Stimulated activated CD4-positive, alpha-beta T cell treated with anti-CD3 and anti-CD28 coated beads, TNF-alpha, amount 100 ng/mL, for 24 hours (primary cell): ENCODE measurements at places on chromosomes 4 and X.

DNA sequence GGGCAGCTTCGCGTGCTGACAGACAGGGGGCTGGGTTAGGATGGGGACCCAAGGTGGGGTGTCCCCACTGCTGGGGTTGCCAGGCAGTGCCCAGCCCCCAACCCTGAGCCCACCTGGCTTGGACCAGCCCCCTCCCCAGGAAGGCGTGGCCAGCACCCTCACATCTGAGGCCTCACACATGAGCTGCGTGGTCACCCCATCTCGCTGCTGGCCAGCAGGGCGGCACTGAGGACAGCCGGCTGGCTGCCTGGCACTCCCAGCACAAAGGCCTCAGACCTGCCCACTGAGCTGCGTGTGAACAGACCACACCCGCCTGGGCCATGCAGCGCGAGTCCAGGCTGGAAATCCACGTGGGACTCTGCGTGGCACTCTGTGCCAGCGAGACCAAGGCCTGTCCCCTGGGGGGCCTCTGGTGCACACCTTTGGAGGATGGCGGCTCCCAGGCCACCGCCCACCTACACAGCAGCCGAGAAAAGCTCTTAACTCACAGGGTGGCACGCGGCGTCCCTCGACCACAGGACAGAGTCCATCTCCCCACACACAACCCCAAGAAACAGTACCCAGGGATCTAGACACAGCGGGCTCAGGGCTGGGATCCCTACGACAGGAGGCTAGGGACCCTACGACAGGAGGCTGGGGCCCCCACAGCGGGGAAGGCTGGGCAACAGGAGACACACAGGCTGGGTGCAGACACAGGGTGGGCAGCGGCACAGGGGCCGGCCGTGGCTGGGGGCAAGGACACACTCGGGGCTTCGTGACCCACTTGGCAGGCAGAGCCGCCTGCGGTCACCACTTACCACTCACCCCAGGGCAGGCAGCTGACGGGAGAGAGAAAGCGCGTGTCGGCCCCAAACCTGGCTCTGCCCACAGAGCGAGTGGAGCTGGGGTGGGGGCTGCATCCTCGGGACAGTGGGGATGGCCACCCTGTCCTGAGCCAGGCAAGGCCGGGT is 9.8 kb downstream of the DGKQ start:
- no peak for DNase-seq

DNA sequence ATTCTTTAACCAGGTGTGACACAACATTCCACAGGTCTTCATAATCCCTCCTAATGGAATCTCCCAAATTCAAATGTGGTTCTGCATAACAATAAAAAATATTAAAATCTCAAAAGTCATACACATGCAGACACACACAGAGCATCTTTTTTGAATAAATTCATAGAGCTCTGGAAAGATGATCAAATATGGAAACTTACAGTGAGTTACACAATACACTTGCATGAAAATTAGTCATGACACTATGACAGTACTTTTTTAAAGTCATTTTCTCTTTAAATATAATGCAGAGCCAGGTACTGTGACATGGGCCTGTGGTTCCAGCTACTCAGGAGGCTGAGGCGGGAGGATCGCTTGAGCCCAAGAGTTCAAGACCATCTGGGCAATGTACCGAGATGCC is 38.9 kb downstream of the DDX60L start:
- DNase-seq, result no peak

GRCh38 chr4:72391281-72391680 is 177.7 kb downstream of the ADAMTS3 start:
- no peak for DNase-seq

DNA sequence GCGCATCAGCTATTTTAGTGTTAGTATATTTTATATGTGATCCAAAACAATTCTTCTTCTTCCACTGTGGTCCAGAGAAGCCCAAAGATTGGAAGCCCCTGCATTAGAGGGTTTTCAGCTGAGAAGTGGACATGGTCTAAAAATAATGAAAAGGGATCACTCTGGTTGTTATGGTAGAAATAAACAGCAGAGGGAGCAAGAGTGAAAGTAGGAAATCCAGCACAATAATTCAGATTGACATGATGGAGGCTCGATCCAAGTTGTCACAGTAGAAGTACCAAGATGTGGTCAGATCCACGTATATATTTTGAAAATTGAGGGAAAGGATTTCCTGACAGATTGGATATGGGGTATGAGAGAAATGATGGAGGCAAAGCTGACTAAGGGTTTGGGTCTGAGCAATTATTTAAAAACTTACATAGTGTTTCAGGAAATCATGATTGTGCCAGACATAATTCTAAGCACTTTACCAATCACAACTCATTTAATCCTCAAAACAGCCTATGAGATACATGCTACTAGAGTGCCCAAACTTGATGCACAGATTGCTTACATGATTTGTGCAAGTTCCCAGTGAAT is 17.0 kb upstream of the TMEM144 start:
- DNase-seq, result no peak

GRCh38 chrX:87873347-87873941 is 355.8 kb downstream of the KLHL4 start:
- DNase-seq, result no peak

DNA sequence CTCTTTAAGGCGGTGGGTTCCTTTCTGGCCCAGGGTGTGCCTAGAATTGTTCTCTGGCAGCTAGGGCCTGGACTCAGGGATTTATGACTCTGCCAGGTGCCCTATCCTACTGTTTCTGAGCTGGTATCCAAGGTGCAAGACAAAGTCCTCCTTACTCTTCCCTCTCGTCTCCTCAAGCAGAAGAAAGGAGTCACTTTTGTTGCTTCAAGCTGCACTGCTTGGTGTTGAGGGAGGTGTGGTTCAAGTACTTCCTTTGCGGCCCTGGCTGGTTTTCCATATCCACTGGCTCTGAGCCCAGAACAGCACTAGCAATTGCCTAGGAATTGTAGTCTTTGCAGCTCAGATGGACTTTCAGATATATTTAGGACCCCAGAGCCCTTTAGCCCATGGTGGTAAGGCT is 39.3 kb downstream of the RTL3 start:
- no peak for DNase-seq

- DNase-seq, result peak; percentile 25
These were observed 23.5 kb downstream of the NDP start for GRCh38 chrX:43949669-43950068.

GRCh38 chr4:18880871-18881270 is 859.3 kb upstream of the LCORL start:
- DNase-seq, result no peak

DNA sequence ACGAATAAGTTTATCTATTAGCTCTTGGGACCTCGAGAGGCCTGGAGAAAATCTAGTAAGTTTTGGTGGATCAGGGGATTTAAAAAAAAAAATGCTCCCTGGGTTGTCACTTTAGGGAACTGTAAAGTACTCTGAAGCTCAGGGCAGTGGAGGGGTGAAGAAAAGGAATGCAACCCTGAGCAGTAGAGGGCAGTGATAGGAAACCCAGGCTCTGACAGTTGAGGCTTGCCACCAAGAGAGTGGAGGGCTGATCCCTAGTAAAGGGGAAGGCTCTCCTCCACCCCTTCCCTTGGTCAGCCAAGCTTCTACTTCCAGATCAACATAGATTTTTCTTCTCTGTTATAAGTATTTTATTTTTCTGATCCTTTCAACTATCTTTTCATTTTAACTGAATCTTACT is 73.1 kb downstream of the FBXO8 start:
- DNase-seq, result no peak

DNA sequence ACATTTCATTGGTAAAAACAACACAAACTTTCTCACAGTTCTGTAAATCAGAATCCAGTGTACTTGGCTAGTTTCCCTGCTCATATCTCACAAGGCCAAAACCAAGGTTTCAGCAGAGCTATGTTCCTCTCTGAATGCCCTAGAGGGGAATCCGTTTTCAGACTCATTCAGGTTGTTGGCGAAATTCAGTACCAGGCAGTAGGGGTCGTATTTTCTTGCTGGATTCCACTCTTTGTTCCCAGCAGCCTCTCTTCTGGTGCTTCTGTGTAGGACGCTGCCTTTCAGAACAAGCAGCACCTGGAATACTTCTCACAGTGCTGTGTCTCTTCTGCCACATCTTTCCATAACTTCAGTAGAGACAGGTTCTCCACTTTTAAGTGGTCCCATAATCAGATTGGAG is 351.9 kb downstream of the PCDH18 start:
- no peak for DNase-seq

- no peak for DNase-seq
These were observed 202.7 kb downstream of the NR3C2 start for GRCh38 chr4:148239494-148239985.

- no peak for DNase-seq
These were observed 192.7 kb downstream of the RBMX2 start for GRCh38 chrX:130594453-130594916.

DNA sequence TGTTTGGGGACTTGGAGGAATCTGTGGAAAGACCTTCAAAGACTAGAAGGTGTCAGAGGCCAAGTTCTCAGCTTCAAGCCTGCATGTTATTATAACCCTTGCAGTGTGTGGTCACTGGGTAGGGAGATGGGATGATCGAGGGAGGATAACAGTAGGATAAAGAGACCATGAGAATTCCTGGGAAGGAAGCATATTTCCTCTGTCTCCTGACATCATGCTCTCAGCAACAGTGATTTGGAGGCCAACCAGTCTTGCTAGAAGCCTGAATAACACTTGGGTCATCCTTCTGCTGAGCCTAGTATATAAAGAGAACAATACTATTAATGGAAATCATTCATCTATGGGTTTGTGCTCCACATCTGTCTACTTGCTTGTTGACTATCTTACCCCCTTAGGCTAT is 40.9 kb upstream of the ANXA3 start:
- no peak for DNase-seq

DNA sequence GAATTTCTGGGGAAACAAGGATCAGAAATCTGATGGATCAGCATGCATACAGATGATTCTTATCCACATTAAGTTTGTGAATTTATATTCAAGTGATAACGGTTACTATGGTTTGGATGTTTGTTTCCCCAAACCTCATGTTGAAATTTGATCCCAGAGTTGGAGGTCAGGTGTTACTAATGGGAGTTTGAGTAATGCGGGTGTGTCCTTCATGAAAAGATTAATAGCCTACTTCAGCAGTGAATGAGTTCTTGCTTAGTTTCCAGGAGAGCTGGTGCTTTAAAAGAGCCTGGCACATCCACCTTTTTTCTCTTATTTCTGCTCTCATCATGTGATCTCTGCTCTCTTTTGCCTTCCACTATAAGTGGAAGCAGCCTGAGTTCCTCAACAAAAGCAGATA is 712.4 kb downstream of the IL1RAPL1 start:
- DNase-seq, result no peak

GRCh38 chr4:8921465-8921864 is 49.8 kb upstream of the HMX1 start:
- DNase-seq, result no peak

DNA sequence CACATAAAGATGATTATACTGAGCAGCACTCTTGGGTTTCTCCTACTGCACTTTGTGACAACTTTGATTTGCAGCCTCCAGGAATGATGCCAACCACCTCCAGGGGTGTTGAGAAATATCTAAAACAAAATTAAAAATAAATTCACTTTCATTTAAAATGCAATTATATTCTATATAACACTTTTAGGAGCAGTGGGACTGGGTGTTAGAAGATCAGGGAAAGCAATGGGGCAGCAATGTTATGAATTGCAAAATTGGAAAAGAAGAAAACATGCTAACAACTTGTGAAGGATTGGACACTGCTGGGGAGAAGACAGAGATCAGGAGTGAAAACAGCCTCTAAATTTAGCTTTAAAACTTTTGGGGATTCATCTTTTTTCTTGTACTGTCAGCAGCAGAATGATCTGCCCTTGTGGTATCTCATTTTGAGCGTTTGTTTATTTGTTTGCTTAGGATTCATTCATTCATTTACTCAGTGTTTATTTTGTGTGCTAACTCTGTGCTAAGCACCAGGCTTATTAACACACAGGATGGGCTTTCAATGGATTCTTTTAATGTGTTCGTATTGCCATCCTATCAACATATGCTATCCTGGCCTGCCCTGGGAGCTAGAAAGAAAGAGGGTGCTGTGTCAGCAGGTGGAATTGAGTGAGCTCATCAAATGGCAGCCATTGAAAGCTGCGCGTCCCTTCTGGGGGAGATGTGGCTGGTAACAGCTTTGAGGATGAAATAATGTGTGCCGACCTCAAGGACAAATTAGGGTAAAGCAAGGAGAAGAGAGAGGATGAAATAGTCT is 96.5 kb downstream of the FRMPD4 start:
- DNase-seq, result no peak

GRCh38 chr4:65437102-65437501 is 233.2 kb downstream of the EPHA5 start:
- DNase-seq, result no peak

DNA sequence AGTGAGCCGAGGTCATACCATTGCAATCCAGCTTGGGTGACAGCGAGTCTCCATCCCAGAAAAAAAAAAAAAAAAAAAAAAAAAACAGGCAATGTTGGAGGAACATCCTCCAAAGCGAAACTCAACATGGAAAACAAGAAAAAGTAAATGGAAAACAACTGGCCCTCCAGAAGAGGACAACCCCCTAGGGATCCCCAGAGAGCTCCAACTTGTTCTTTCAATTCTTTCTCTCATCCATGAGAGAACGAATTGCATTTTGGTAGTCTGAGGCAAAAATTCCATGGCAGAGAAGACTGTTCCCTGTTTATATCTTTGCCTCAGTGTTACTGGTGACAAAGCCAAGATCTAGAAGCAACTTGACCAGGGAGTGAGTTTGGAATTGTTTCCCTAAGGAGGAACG is 49.8 kb downstream of the OPHN1 start:
- no peak for DNase-seq

DNA sequence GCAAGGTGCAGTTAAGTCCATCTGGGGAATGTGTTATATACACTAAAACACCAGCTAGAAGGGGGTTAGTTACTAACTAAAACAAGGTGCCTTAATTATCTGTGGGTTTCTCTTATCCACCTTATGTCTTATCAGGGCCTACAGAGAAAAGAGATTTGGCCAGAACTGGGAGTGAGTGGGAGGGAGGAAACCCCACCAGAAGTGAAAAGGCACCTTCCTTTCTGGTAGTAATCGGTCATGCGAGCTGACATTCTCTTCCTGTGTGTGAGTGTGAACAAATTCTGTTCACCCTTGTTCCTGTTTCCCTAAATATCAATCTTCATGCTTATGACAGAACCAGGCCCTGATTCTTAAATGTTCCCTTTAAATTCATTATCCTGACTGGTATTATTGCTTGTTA is 43.5 kb downstream of the SRPX2 start:
- DNase-seq, result no peak

DNA sequence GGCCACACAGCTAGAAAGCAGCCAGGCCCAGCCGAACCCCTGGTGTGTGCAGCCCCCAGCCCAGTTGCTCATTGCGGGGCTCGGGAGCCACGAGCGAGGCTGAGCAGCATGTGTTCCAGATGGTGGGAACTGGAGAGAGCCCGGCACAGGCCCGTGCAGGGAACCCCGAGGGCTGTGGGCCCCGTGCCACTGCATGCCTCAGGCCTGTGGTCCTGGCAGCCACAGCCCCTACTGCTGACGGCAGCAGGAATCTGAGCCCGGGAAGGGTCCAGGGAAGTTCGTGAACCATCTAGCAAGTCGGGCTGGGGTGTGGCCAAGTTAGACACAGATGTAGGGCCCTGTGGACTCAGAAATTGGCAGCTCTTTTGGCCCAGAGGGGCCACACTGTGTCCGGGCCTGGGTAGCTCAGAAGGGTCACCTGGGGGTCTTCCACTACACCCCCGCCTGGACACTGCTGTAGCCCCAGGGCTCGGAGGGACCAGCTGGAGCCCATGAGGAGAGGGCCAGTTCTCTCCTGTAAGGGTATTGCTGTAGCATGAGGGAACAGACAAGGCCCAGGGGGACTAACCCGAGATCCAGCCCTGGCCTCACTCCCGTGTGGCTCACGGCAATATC is 12.1 kb downstream of the HTRA3 start:
- no peak for DNase-seq

- DNase-seq, result no peak
These were observed 412.7 kb upstream of the TENM3 start for GRCh38 chr4:181830404-181831035.

GRCh38 chrX:107752714-107753113 is 22.9 kb downstream of the TSC22D3 start:
- DNase-seq, result no peak
